ENCODE measurements at places on chromosomes 2 and 18.

DNA sequence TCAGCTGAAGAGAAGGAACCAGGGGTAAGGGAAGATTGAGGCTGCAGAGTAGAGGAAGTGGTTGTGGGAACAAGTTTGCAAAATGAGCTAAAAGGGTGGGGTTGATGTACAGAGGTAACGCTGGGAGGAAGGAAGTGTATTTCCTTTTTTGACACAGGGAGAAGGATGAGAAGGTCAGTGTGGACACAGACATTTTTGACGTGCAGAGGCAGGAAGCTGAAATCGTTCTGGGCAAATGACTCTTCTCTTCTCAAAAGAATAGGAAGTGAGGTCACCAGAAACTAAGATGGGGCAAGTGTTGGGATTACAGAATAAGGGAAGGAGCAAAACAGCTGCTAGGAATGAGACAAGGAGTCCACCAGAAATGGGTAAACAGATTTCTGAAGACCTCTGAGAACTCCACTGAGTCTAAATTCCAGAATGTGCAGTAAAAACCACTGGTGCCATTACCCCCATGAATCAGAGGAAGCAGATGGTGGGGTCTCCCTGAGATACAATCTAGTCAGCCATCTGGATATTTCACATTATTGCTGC is 20.0 kb upstream of the RNF149 start:
- DNase-seq: no peak

GRCh38 chr2:7510353-7510752 is 593.1 kb downstream of the RNF144A start:
- no peak for DNase-seq

GRCh38 chr18:355678-356077 is 87.8 kb upstream of the THOC1 start:
- no peak for DNase-seq

DNA sequence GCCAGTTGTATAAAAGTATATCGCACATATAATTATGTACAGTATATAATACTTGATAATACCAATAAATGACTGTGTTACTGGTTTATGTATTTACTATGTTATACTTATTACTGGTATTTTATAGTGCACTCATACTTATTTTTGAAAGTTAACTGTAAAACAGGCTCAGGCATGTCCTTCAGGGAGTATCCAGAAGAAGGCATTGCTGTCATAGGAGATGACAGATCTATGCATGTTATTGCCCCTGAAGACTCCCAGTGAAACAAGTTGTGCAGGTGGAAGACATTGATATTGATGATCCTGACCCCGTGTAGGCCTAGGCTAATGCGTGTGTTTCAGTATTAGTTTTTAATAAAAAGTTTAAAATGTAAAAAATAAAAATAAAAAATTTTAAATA is 20.3 kb upstream of the ASXL3 start:
- DNase-seq: no peak

GRCh38 chr2:101574622-101575021 is 99.7 kb upstream of the RFX8 start:
- no peak for DNase-seq
